ENCODE measurements at places on chromosomes 7 and 10.

DNA sequence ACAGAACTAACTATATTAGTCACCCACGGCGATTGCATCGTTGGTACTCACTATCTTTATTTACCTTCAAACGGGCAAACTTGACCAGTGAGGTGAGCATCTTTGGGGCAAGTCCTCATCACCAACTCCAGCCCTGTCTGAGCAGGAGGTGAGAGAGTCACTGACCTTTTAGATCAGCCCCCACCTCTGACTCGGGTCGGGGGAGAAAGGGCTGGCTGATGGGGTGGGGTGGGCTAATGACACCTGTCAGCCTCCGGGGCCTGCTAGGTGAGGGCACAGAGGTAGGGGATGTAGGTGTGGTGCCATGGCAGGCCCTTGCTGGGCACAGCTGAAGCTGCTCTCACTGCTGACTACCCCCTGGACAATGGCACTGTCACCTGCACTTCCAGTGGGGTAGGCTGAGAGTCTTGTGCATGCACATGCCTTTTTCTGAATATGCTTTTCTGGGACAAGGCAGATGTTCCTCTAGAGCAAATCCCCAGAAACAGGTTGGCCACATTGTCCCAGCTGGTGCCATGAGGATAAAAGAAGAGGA lies 359.5 kb upstream of the MKI67 start:
- DNase-seq, result no peak

GRCh38 chr7:53315981-53316380 lies 280.5 kb downstream of the POM121L12 start:
- DNase-seq, result no peak

- no peak for DNase-seq
Measured at GRCh38 chr7:128708235-128708634, 30.9 kb upstream of the CALU start.

- no peak for DNase-seq
Measured at GRCh38 chr10:91575044-91575610, 57.7 kb downstream of the PPP1R3C start.

- DNase-seq, result no peak
Measured at GRCh38 chr7:138892006-138892630, 89.1 kb downstream of the KIAA1549 start.

GRCh38 chr10:63576501-63576900 lies 55.3 kb downstream of the REEP3 start:
- DNase-seq, result no peak

- no peak for DNase-seq
Measured at GRCh38 chr7:20442951-20443350, 112.3 kb downstream of the ITGB8 start.

DNA sequence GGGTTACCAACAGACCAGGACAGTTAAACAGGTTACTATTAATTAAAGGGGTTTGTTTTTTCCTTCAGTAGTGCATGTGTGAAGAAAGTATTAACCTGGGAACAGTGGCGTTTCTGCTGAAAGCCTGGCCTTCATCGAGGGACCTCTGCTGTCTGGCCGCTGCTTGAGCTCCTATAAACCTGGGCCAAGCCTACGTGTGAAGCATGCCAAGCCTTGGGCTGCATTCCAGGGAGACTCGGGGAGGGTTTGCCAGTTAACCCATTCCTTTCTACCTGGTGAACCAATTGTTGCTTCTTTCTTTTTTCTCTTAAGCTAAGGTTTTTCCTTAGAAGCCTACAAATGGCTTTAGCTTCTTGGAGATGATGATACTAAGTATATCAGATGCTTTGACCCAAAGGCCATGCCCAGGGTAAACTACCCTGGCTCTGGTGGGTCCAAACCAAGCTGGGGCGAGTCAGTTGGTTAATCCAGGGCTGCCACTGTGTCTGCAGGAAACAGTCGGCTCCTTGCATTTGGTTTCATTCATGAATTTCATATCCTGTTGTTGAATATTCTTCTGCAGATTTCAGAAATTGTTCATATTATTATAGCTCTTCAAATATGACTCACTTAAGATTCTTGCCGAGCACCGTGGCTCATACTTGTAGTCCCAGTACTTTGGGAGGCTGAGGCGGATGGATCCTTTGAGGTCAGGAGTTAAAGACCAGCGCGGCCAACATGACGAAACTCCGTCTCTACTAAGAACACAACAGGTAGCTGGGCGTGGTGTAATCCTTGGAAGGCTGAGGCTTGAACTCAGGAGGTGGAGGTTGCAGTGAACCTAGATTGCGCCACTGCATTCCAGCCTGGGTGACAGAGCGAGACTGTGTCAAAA lies 23.8 kb downstream of the PFKP start:
- DNase-seq, result peak; percentile 84

GRCh38 chr7:91127959-91128358 lies 136.3 kb upstream of the FZD1 start:
- DNase-seq, result no peak

DNA sequence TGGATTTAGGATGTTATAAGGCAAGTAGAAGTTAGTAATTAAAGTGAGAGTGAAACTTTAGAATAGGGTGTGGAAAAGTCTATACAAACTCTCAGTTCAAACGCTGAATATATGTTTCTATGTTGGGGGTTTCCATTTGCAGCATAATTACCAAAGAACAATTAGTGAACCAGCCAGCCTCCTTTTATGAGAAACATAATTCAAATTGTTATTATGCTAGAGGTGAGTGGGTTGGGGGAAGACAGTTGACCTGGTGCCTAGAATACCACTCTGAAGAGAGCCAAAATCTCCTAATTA lies 435.8 kb downstream of the MDFIC start:
- no peak for DNase-seq

DNA sequence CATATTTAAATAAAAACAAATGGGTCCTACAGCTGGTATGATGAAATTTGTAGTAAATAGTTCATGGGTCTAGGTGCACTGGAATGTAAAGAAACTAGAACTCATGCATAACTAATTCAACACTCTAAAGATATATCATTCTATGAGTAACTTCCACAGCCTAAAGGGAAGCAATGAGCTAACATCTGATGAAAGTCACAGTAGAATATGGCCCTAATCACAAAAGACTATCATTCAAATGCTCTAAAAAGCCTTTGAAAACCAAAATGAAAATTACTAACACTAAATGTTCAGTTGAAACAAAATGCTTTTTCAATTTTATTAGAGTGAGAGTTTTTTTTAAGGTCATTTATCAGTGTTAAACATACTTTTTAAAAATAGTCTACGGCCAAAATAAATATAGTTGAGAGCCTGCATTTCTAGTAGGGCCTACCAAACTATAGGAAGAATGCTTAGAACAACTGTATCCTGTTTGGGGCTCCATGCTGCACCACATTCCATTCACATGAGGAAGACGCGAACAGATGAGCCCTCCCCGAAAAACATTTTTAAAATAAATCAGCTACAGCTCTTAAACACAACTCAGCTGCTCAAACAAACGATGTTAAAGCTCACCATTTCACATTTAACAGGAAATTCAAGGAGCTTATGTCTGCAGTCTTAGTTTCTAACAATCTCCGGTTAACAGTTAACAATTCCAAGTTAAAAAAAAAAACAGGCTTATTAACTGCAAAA lies 134.5 kb downstream of the NRBF2 start:
- peak; percentile 64 for DNase-seq

GRCh38 chr10:102777711-102778453 lies 34.1 kb downstream of the WBP1L start:
- no peak for DNase-seq

DNA sequence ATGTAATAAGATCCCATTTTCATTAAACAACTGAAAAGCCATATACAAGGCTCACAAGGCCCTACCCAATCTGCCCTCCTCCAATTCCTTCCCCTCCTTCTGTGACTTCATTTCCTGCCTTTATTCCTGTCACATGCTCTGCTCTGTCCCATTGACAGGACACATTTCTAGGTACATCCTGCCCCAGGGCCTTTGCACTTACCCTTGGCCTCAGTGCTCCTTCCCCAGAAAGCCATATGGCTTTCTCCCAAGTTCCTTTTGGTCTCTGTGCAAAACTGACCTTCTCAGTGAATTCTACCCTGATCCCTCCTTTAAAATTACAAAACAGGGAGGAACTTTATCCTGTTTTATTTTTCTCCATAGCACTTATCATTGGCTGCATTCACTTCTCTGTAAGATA lies 40.0 kb downstream of the KCNMA1 start:
- no peak for DNase-seq

GRCh38 chr10:34764472-34764946 lies 50.6 kb downstream of the PARD3 start:
- DNase-seq, result no peak

DNA sequence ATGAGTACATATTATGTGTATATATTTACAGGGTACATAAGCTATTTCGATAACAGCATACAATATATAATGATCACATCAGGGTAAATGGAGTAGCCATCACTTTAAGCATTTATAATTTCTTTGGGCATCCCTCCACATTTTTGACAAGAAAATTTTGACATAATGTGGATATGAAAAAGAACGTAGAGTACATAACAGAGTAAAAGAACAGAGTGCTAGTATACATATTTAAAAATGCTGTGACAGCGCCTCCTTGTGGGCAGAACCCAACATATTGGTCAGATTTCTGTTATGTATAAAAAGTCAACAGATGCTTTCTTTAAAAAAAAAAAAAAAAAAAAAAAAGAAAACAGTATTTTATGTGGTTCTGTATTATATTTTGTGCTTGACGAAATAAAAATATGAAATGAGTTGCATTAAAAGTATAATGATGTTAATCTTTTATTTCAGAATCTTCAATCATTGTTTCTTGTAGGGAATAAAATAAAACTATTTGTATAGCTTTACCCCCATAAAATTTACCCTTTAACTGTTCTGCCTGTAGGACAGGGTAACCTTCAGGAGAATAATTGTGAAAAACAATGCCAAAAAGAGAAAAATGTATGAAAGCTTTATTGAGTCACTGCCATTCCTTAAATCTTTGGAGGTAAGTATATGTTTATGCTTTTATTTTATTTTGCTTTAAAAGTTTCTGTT lies 18.3 kb upstream of the HBP1 start:
- DNase-seq, result no peak

DNA sequence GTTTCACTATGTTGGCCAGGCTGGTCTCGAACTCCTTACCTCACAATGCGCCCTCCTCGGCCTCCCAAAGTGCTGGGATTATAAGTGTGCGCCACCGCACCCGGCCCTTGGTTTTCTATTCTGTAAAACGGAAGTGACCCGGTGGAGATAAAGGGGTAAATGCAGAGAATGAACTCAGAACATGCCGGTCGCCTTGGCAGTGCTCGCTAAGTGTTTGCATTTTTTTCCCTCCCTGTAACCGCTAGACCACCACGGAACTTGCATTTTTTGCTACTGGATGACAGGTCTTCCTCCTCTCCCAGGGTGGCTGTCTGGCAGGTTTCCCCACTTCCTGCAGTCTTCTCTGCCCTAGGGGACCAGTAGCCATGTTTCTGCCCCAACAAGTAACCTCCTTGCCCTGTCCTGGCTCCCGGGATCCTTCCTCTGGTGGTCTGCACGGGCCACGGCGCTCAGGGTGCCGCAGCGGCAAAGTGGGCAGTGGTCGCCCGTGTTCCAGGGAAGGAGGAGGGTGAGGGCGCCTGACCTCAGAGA lies 18.8 kb upstream of the GNA12 start:
- DNase-seq, result no peak

DNA sequence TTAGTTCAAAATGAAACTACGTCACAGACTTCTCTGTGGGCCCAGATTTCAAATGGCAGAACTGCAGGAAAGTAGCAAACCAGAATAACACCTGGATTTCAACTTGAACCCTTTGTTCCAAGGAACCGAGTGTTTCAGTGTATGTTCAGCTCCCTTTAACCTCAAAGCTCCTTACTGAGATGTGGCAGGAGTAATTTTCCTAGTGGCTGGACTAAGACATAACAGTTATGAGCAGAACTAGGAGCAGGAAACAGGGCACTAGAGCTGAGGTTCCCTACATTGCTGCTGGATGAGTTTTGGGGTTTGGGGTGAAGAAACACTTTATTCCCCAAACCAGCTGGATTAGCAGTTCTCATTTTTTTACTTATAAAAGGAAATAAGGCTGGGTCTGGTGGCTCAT lies 50.1 kb downstream of the NSUN6 start:
- no peak for DNase-seq

- no peak for DNase-seq
Measured at GRCh38 chr7:142571581-142571980, 177.7 kb upstream of the PRSS1 start.

- no peak for DNase-seq
Measured at GRCh38 chr10:89156161-89156835, 50.8 kb downstream of the CH25H start.

Data from skeletal muscle cell (primary cell).